Lower leg skin (tissue), 4 donors: ENCODE measurements at places on chromosomes 7 and 10. TPM values are rescaled to one million over a fixed set of nuclear protein-coding genes. Genes with fewer than 3 reads are reported as not detected.

DNA sequence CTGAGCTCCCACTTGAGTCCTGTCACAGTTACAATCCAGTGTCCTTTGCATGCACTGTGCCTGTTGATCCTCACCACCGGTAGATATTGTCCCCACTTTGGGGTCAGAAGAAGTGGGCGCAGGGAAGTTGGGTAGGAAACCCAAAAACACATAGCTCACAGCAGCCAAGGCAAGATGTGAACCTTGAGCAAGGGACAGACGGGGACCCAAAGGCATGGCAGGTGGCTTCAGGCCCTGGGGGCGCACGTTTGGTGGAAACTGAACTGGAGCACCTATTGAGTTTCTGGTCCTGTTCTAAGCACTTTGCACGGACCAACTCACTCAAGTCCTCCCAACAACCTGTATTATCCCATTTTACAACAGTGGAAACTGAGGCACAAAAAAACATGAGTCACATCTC is 82.8 kb upstream of the ZNF716 start:
- no peak for DNase-seq

GRCh38 chr10:79191951-79192676 is 123.3 kb downstream of the ZMIZ1 start:
- DNase-seq: no peak

DNA sequence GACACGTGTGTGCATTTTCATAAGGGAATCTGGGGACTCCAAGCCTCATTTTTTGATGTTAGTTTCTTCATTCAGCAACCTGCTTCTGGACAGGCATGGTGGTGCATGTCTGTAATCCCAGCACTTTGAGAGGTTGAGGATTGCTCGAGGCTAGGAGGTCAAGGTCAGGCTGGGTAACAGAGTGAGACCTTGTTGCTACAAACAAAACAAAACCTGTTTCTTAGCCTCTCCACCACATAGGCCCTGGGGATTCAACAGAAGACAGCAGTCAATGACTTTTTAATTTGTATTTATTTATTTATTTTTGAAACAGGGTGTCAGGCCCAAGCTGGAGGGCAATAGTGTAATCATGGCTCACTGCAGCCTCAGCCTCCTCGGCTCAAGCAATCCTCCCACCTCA is 6.9 kb upstream of the CYTH3 start:
- no peak for DNase-seq

DNA sequence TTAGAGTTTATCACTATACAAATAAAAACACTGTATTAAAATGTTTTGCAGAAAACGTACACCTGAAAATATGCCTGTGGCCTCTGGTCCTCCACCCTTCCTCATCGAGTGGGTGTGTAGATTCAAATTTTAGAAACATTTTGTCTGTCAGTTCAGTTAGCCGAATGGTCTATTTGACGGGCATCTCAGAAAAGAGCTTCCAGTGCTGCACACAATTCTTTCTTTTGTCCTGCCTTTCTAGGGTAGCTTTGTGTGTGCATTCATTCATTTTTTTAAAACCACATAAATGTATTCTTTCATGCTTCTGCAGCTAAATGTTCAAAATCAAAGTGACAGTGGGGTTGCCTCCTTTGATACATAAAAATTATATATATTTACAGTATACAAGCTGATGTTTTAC is 46.8 kb downstream of the GNAI1 start:
- no peak for DNase-seq

DNA sequence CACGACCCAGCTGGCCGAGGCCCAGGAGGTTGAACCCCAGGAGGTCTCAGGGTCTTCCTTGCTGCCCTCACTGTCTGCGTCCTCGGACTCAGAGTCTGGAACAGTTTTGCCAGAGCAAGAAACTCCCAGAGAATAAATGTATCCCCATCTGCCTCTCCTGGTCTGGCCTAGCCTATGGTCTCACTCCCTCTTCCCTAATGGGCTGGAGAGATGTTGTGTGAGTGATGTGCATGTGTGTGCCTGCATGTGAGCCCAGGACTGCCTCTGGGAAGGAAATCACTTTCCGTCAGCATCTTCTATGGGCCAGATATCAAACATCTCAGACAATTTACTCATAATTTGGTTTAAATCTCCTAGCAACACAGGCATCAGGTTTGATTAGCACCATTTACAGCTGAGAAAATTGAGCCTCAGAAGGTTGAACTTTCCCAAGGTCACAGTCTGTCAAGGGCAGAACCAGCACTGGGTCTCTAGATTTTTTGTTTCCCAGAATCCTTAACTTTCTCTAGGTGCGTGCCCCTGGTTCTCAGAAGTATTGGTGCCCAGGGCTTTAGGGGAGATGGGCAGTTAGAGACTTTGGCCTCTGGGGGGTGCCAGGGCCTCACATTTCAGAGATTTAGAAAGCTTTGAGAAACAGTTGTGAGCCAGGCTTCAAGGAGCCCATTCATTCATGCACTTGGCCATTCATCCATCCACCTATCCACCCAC is 4.9 kb downstream of the TMEM270 start:
- no peak for DNase-seq

GRCh38 chr10:3500408-3500856 is 284.6 kb downstream of the KLF6 start:
- DNase-seq: peak; percentile 96

DNA sequence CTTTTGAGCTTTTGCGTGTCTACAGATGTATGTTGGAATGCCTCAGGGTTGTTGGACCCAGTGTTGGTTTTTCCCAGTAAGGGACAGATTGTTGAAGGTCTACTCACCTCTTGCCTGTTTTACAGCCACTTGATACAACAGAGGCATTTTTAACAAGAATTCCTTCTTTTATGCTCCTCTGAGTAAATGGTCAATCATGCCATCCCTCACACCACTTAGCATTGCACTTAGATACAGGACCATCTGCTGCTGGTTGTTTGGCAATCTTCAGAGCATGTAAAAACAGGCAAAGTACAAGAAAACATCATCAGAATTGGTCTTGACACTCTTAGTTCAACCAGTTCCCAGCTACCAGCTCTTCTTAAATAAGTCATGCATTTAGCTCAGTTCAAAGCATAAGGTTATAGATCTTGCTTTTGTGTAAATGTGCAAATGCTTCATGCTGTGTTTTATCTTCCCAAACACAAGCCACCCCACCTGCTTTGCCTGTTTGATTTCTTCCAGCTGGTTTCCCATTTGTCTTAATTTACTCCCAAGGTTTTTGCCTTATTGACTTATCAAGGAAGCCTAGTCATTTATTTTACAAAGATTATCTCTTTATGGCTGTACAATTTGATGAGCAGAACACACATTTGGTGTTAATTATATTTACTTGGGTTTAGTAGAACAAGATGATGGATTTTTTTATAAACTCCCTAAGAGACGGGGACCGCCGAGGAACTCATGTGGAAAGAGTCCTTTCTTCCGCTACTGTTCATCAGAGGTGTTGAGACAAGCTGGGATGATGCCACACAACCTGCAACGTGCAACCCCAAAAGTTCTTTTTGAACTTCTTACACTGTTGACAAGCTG is 136.6 kb downstream of the AHR start:
- no peak for DNase-seq

- DNase-seq: no peak
These were observed 30.2 kb upstream of the GJD4 start for GRCh38 chr10:35574924-35575352.

- no peak for DNase-seq
These were observed 86.1 kb upstream of the RNF32 start for GRCh38 chr7:156554488-156554887.

DNA sequence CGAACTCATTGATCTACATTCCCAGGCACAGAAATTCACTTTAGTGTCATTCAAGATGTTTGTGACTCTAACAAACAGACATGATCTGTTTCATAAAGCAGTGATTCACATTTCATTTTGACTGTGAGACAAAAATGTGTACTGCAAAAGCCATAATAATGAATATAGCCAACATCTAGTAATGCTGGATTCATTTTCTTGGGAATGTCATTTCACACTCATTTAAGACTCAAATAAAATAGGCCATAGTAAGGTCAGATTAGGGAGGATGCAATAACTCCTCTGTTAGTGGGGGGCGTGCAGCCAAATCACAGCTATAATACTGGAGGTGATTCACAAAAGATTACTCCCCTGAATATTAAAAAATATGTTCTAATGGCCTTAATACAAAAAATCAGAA is 566.6 kb upstream of the ZWINT start:
- DNase-seq: no peak

- DNase-seq: no peak
These were observed 2.4 kb downstream of the RPS24 start for GRCh38 chr10:78035933-78036583.

- no peak for DNase-seq
These were observed 88.6 kb downstream of the VIM start for GRCh38 chr10:17316488-17317170.

- DNase-seq: no peak
These were observed 5.6 kb downstream of the RHBDD2 start for GRCh38 chr7:75884476-75884875.

- no peak for DNase-seq
These were observed 732.7 kb upstream of the AUTS2 start for GRCh38 chr7:68865351-68866199.

The MEOX2 gene
- 3.3 TPM for total RNA-seq

The TSPAN12 gene
- 3.7 TPM for total RNA-seq

The GNAT3 gene
- not detected for total RNA-seq
